ENCODE measurements at places on chromosomes 12 and 14.

DNA sequence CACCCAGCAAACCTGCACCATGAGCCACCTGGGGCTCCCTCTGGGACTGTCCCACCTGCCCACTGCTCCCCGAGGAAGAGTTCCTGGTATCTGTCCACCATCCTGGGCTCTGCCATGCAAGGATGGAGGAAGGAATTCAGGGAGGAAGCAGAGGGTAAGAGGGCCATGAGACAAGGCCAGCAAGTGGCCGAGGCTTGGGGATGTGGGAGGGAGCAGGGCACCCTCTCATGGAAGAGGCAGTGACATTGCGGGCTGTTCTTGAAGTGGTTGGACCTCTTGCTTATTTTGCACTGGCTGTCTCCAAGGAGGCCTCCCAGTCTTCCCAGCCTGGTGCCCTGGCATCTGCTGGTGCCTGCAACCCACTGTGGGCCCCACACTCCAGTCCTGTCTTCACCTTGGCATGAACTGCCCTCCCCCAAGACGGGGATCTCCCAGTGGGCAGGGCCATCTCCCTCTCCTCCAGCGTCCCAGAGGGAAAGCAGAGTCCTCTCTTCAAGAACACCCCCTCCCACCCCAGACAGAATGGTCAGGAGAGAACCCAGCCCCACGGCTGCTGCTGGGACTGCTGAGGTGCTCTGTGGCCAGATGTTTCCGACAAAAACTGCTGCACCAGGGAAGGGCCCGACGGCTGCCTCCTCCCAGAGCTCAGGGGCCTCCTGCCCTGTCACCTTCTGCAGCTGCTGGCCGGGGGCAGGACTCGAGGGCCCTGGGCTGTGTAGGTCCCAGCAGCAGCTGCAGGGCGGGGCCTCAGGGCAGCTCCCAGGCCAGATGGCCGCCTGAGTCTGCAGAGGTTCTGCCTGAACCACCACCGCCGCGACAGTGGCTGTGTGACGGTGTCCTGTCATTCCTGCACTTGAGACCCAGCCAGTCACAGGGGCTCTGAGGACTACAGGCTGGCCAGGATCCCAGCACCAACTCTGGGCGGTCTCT lies 1.8 kb upstream of the AKT1 start:
- DNase-seq, result peak; percentile 22

GRCh38 chr12:113075137-113075683 lies 18.7 kb downstream of the DTX1 start:
- DNase-seq, result no peak

- DNase-seq, result peak; percentile 13
Measured at GRCh38 chr14:50822501-50823042, 8.4 kb downstream of the NIN start.

DNA sequence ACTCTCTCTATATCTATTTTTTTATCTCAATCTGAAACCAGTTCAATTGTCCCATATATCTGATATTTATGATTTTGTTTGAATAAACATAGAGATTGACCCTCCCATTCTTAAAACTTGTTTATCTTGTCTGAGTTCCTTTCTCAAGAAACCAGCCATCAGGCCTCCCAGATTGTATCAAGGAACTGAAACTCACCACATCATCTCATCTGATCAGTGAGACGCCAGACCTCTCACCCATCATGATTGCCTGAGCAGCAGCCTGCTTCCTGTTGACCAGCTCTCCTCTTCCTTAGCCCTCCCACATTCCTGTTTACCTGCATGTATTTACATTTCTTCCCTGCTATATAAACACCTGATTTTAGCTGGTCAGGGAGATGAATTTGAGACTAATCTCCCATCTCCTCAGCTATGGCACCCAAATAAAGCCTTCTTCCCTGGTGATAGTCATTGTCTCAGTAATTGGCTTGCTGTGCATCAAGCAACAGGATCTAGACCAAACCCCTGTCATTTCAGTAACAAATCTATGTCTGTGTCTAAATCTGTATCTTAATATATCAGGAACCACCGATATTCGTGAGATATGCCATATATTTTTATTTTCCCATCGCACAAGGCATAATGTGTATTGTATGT lies 323.6 kb downstream of the TMTC2 start:
- no peak for DNase-seq

DNA sequence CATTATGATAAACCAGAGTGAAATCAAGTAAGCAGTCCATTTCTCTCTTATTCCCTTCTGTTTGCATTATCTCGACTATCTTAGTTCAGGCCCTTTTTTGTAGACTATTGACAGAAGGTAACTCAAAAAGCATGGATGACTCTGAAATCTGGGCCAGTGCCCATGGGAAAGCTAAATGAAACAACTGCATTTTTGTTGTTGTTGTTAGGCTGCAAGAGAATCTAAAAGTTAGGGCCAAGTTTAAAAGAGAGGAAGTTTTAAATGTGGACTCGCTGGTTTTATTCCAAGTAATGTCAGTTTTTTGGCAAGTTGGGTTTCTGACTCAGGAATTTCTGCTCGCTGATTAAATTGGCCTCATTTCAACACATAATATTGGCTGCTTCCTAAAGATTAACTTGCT lies 201.1 kb downstream of the PIK3C2G start:
- DNase-seq, result peak; percentile 63

DNA sequence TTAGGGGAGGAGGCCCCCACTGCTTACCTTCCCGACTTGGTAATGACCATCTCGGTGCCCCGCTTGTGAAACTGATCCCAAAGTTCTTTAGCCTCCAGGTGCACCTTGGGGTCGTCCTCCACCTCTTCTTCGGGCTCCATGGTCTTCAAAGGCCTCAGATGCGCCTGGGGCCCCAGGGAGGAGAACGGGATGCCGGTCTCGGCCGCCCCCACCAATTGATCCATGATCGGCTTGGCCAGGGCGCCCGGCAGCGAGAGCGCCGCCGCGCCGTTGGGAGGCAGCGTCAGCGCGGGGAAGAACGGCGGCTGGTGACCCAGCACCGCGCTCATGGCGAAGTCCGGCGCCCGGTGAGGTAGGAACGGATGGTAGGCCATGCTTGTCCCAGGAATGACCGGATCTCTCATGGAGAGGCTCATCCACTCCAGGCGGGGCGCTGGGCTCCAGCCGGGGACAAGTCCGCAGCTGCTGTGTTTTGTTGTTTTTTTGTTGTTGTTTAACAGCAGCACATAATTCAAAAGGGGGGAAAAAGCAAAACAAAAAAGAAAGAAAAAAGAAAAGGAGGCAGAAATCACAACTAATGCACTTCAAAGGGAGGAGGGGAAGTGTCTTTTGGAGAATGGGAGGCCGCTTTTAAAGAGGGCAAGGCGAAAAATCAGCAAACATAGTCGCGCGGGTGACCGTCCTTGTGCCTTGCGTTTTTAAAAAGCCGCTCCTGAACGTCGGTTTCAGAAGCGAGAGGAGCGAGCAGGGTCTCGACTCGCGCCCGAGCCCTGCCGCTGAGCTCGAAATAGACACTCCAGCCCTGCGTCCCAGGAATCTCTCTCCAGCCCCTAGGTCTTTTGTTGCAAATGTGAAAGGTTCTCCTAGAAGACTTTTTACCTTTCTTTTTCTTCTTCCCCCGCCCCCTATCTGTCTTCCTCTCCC lies 928 bp downstream of the TBX3 start:
- DNase-seq, result no peak

- no peak for DNase-seq
Measured at GRCh38 chr14:68568907-68569897, 223.7 kb downstream of the ZFP36L1 start.

DNA sequence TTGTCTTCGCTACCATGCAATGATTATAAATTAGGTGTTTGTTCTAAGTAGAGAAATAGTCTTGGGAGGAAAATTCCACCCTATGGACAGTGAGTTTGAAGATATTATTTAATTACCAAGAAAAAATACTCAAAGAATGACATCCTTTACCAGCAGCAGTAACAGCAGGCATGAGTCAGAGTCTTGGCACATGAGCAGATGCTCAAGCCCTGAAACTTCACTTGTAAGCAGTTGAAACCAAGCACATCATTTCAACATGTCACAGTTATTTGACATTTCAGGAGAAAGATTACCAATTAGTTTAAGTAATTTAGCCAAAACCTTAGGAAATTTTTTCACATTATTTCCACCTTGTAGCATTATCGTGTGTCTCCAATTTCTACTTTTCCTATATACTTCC lies 99.2 kb downstream of the C12orf50 start:
- DNase-seq, result no peak

Data from AG08395 (cell line).